ENCODE measurements at places on chromosomes 7 and 10. TPM values are rescaled to one million over a fixed set of nuclear protein-coding genes. Genes with fewer than 3 reads are reported as not detected.

DNA sequence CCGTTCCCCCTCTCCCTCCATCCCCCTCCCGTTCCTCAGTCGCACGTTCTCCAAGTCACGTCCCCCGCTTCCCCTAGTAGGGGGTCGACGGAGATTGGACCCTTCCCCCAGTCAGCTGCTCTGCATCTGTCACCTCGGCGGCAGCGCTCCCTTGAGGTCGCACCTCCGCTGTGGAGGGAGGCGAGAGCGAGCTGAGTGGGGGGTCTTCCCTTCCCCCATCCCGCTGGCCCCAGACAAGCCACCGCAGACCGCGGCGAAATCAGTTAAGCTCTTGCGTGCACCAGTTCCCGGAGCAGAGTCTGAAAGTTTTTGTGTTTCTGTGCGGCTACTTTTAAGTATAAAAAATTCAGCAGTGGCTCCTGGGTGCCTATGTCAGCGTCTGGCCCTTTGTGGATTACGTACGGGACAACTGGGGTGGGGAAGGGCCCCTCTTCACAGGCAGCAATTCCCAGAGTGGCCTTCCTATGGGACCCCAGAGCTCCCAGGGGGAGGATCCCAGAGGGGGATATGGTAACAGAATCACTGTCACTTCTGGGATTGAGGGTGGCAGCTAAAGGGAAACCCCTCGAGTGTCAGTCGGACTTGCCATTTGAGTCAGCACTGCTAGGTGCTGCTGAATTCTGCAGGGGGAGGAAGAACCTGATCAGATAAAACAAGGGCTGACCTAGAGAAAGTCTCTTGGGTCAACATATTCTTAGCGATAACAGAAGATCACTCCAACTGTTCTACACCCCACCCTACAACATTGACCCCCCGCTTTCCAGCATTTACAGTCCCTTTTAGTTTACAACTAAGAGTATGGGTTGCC lies 12.5 kb upstream of the DDIT4 start:
- H3K4me1 ChIP-seq = peaks cover 20% of the 10 kb centered on the region
- no peaks in the 10 kb centered on the region for H3K36me3 ChIP-seq
- peak overlapping the region; percentile 95 for H3K27ac ChIP-seq
- peak; percentile 98 for DNase-seq

The PIK3AP1 gene
- 7.3 TPM for polyA plus RNA-seq

DNA sequence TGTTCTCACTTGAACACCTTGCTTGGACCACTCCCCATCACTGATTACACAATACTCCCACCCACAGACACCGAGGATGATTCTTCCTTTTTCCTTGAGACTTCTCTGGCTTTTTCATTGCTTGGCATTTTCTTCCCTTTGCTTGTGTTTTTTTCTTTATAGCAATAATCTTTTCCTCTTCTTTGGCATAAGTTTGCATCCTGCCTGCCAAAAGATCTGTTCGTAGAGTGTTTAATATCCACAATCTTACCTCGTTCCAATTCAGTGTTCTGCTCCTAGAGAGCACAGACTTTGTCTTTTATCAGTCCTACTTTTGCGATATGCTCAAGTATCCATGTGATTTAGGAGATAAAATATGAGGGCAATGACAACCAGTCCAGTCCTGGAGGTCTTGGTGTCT lies 303.3 kb upstream of the CDC14C start:
- H3K27ac ChIP-seq = no peak overlapping the region
- no peak overlapping the region for H3K4me3 ChIP-seq
- no peaks in the 10 kb centered on the region for H3K27me3 ChIP-seq
- H3K36me3 ChIP-seq = no peaks in the 10 kb centered on the region
- DNase-seq = no peak

The NPS gene
- not detected for polyA plus RNA-seq

The FAM180A gene
- polyA plus RNA-seq = 0.18 TPM

DNA sequence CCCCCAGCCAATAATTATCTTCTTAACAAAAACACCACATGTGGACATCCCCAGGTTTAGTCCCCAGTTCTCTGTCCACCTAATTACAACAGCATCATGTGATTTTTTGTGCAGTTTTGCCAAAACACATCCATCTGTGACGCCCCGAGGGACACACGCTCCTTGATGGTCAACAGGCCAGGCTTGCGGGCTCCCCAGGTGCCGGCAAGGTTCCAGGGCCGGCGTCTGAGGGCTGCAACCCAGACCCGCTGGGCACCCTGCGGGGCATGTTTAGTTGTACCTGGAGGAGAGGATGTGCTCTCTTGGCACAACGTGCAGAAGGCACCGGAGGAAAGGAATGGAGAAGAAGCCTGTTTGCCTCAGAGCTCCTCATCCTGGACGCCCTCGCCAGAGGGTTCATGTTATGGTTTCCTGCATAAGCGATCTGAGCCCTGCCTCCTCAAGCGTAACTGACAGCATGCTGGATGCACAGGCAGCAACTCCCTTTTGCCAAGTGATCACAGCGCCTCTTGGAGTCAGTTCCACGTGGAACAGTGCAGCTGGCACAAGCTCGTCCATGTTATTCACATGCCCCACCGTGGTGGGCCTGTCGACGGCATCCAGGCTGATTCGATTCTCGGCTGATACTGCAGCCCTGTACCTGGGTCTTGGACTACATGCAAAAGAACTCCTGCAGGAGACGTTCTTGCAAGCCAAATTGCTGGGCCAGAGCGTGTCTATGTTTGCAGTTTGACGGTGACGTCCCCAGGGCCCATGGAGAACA lies 41.6 kb downstream of the JAKMIP3 start:
- DNase-seq = peak; percentile 10
- H3K4me1 ChIP-seq = no peaks in the 10 kb centered on the region
- no peak overlapping the region for H3K4me3 ChIP-seq
- no peak overlapping the region for H3K27ac ChIP-seq

The CACNA2D1 gene
- 1.5 TPM for polyA plus RNA-seq

DNA sequence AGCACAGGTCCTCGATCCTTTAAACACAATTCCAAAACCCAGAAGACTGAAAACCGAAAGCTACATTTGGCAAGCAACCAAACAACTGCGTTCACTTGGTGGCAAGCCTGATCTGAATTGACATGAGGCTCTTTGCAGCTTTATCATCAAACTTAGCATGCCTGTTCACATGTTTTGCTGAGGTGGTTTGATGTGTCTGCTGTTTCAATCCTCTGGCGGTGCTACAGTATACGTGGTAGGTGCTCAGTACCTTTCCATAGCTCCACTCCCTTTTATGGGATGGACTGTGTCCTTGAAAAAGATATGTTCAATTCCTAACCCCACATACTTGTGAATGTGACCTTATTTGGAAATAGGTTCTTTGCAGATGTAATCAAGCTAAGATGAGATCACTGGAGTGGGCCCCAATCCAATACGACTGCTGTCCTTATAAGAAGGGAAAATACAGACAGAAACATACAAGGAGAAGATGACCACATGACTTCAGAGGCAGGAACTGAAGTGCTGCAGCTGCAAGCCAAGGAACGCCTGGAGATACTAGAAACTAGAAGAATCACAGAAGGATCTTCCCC lies 33.4 kb downstream of the CCDC6 start:
- no peak overlapping the region for H3K27ac ChIP-seq
- no peaks in the 10 kb centered on the region for H3K4me1 ChIP-seq
- H3K4me3 ChIP-seq = no peak overlapping the region
- H3K36me3 ChIP-seq = no peaks in the 10 kb centered on the region
- no peaks in the 10 kb centered on the region for H3K27me3 ChIP-seq

- no peaks in the 10 kb centered on the region for H3K27me3 ChIP-seq
- no peak overlapping the region for H3K4me3 ChIP-seq
- H3K36me3 ChIP-seq = no peaks in the 10 kb centered on the region
- DNase-seq = peak; percentile 82
Measured at GRCh38 chr7:47179812-47180515, 401.9 kb downstream of the TNS3 start.

- H3K27ac ChIP-seq = no peak overlapping the region
- no peak overlapping the region for H3K4me3 ChIP-seq
- no peaks in the 10 kb centered on the region for H3K27me3 ChIP-seq
- H3K4me1 ChIP-seq = no peaks in the 10 kb centered on the region
- no peak for DNase-seq
Measured at GRCh38 chr7:65974876-65975275, 7.1 kb downstream of the GUSB start.

- H3K27ac ChIP-seq = no peak overlapping the region
- no peaks in the 10 kb centered on the region for H3K36me3 ChIP-seq
- DNase-seq = no peak
- no peaks in the 10 kb centered on the region for H3K27me3 ChIP-seq
- no peak overlapping the region for H3K4me3 ChIP-seq
- peaks cover 3% of the 10 kb centered on the region for H3K4me1 ChIP-seq
Measured at GRCh38 chr7:77326131-77326530, 90.0 kb downstream of the GSAP start.

- no peak overlapping the region for H3K27ac ChIP-seq
- peaks cover 5% of the 10 kb centered on the region for H3K4me1 ChIP-seq
- no peaks in the 10 kb centered on the region for H3K36me3 ChIP-seq
- H3K27me3 ChIP-seq = no peaks in the 10 kb centered on the region
Measured at GRCh38 chr10:34313353-34313752, 501.7 kb downstream of the PARD3 start.

- no peaks in the 10 kb centered on the region for H3K36me3 ChIP-seq
- H3K27ac ChIP-seq = no peak overlapping the region
- DNase-seq = no peak
- H3K27me3 ChIP-seq = no peaks in the 10 kb centered on the region
- H3K4me3 ChIP-seq = no peak overlapping the region
Measured at GRCh38 chr7:114889646-114890285, 32.1 kb upstream of the MDFIC start.

DNA sequence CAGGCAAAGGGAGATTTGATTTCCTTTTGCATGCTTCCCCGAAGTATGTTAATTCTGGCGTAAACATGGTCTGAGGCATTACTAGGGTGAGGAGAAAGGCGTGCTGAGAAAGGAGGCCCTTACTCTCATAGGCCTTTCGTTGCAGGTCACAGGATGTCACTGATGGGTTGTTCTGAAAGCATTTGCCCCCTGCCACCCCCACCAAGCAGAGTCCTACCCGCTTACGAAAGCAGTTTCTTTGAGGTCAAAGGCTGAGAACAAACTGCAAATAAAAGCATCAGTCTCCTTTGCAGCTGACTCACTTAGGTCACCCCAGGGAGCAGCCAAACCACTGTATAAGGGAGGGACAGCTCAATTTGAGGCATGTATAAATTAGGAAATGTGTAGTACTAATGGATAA lies 57.1 kb downstream of the BPGM start:
- no peak overlapping the region for H3K27ac ChIP-seq
- H3K36me3 ChIP-seq = no peaks in the 10 kb centered on the region
- DNase-seq = no peak
- H3K27me3 ChIP-seq = no peaks in the 10 kb centered on the region
- H3K4me1 ChIP-seq = no peaks in the 10 kb centered on the region

The SEC61G gene
- polyA plus RNA-seq = 452 TPM

- H3K36me3 ChIP-seq = no peaks in the 10 kb centered on the region
- H3K27me3 ChIP-seq = no peaks in the 10 kb centered on the region
- H3K27ac ChIP-seq = peak overlapping the region; percentile 54
- DNase-seq = no peak
- H3K4me3 ChIP-seq = no peak overlapping the region
Measured at GRCh38 chr10:11813855-11814567, 9.1 kb upstream of the PROSER2 start.

DNA sequence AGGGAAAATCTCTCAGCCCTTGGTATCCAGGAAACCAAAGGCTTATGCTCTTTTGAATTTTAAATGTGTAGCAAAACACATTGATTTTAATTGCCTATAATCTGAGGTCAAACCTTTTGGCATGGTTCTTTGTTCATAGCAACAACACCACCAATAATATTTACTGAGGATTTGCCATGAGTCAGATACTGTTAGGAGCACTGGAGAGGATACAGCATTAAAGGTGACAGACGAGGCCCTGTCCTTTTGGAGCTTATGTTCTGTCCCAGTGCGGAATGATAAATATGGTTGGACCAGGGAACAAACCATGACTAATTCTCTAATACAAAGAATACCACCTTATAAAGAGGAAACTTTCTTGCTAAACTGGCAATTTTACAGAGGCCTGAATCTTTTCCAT lies 176.6 kb downstream of the CTNNA3 start:
- DNase-seq = no peak
- no peak overlapping the region for H3K27ac ChIP-seq
- no peaks in the 10 kb centered on the region for H3K27me3 ChIP-seq
- peaks cover 3% of the 10 kb centered on the region for H3K4me1 ChIP-seq
- no peaks in the 10 kb centered on the region for H3K36me3 ChIP-seq
- no peak overlapping the region for H3K4me3 ChIP-seq

DNA sequence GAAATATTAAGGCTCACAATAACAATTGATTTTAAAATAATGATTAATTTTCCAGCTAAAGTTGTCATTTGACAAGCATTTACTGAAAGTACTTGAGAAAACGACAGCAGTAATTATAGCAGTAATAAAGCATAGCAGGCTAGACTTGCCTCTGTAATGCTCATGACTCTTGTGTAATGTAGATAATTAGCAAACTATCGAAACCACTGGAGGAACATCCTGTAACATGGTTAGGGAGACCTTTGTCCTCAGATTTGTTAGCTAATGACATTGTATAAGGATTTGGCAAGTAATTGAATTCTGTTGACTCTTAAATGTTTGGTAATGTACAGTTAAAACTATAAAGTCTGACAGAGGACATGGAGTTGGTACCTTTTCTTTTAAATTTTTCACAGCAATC lies 24.8 kb downstream of the ARL4A start:
- H3K27ac ChIP-seq = no peak overlapping the region
- H3K4me3 ChIP-seq = no peak overlapping the region
- H3K27me3 ChIP-seq = no peaks in the 10 kb centered on the region
- H3K36me3 ChIP-seq = no peaks in the 10 kb centered on the region
- DNase-seq = no peak
- peaks cover 5% of the 10 kb centered on the region for H3K4me1 ChIP-seq

The ARHGAP22 gene
- polyA plus RNA-seq = 3.2 TPM

DNA sequence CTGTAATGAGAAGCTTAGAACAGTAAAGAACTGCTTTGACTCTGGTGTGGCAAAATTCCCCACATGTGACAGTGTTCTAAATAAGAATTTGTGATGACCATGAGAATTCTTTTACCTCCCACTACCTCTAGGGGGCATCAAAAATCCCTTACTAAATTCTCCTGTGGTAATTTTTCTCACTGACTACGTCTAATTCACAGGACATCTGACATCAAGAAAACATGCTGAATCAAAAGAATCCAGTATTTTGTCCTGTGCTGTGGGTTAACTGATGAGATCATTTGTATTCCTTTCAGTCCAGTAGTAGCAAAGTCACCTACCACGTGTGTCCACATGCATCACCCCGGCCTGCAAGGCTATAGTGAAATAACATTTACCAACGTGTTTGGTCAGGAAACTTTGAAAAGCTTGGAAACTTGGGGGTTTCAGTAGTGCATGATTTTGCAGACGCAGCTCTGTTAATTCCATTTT lies 103.8 kb downstream of the ATE1 start:
- no peak overlapping the region for H3K27ac ChIP-seq
- no peaks in the 10 kb centered on the region for H3K36me3 ChIP-seq
- H3K4me1 ChIP-seq = peaks cover 3% of the 10 kb centered on the region
- H3K27me3 ChIP-seq = no peaks in the 10 kb centered on the region
- no peak overlapping the region for H3K4me3 ChIP-seq

Data from lung (tissue), 17 donors.